Psoas muscle (tissue), 8 donors: ENCODE measurements at places on chromosomes 16 and 17. TPM values are rescaled to one million over a fixed set of nuclear protein-coding genes. Genes with fewer than 3 reads are reported as not detected.

DNA sequence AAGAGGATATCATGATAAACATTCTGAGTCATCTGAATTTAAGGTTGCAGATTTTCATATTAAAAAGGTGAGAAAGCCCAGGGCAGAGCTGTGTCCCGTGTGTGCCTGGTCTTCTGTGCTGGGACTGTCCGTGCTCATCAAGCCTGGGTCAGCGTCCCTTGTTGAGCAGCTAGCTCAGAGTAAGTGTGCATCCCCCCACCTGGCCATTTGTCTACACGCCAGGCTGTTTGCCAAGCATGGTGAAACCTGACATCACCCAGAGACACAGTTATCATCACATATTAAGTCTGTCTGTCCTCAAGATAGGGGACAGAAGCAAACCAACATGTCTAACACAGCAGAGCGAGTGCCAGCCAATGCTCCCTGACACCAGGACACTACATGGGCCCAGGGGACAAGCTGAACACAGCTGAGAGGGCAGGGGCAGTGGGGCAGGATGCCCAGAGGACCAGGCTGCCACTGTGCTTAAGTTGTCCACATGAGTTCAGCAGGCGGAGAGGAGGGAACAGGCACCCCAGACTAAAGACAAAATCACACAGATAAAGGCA is 57.9 kb upstream of the CNEP1R1 start:
- DNase-seq: no peak

GRCh38 chr16:23500862-23501225 is 9.4 kb downstream of the GGA2 start:
- DNase-seq: no peak

The YBX2 gene
- polyA plus RNA-seq: 1.8 TPM

The KRT12 gene
- not detected for polyA plus RNA-seq

The SPNS3 gene
- 0.09 TPM for polyA plus RNA-seq
